Thoracic aorta (tissue), 2 donors: ENCODE measurements at places on chromosomes 16 and 17. TPM values are rescaled to one million over a fixed set of nuclear protein-coding genes. Genes with fewer than 3 reads are reported as not detected.

GRCh38 chr17:27499451-27500265 is 43.4 kb downstream of the KSR1 start:
- DNase-seq = no peak
- no peak overlapping the region for H3K27ac ChIP-seq
- no peaks in the 10 kb centered on the region for H3K36me3 ChIP-seq
- H3K4me3 ChIP-seq = no peak overlapping the region
- no peaks in the 10 kb centered on the region for H3K27me3 ChIP-seq
- no peaks in the 10 kb centered on the region for H3K4me1 ChIP-seq

PRSS21 gene
- 0.54 TPM for total RNA-seq

DNA sequence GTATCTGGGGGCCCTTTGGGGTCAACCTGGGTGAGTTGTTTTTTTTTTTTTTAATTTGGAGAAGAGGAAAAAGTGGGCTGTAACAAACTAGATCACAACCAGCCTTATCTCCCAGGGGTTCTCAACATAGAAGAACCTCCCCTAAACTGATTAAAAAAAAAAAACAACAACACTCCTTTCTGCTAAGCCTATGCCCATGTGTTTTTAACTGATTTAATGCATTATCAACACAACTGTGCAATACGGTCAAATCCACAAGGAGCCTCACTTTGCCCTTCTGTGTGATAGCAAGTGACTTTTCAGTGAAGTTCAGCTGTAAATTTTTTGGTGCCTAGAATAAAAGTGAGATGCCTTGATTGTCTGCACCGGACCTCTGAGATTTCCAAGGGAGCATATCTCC is 646 bp downstream of the MYH11 start:
- no peak for DNase-seq
- H3K4me1 ChIP-seq = peaks cover 1% of the 10 kb centered on the region
- H3K27ac ChIP-seq = peak overlapping the region; percentile 94
- H3K4me3 ChIP-seq = peak overlapping the region; percentile 89
- H3K27me3 ChIP-seq = no peaks in the 10 kb centered on the region

GRCh38 chr16:55775857-55776256 is 57.0 kb downstream of the CES1 start:
- DNase-seq = no peak
- H3K4me3 ChIP-seq = no peak overlapping the region
- no peaks in the 10 kb centered on the region for H3K27me3 ChIP-seq
- H3K36me3 ChIP-seq = no peaks in the 10 kb centered on the region
- no peaks in the 10 kb centered on the region for H3K4me1 ChIP-seq

CDH3 gene
- not detected for total RNA-seq
